GM12878 (cell line): ENCODE measurements at places on chromosomes 12 and 14. TPM values are rescaled to one million over a fixed set of nuclear protein-coding genes. Genes with fewer than 3 reads are reported as not detected.

- 0 out of 2 replicates have a peak, but pooled peaks cover 3% of the 10 kb centered on the region for H3K4me1 ChIP-seq
- DNase-seq, result no peak
- H3K4me3 ChIP-seq, result no peak overlapping the region
- H3K27me3 ChIP-seq, result no peaks in the 10 kb centered on the region
- no peaks in the 10 kb centered on the region for H3K36me3 ChIP-seq
Measured at GRCh38 chr12:120402217-120402616, 33.3 kb upstream of the MSI1 start.

Gene RNASE1
- total RNA-seq, result 0.40 and 0.72 TPM in 2 replicates

DNA sequence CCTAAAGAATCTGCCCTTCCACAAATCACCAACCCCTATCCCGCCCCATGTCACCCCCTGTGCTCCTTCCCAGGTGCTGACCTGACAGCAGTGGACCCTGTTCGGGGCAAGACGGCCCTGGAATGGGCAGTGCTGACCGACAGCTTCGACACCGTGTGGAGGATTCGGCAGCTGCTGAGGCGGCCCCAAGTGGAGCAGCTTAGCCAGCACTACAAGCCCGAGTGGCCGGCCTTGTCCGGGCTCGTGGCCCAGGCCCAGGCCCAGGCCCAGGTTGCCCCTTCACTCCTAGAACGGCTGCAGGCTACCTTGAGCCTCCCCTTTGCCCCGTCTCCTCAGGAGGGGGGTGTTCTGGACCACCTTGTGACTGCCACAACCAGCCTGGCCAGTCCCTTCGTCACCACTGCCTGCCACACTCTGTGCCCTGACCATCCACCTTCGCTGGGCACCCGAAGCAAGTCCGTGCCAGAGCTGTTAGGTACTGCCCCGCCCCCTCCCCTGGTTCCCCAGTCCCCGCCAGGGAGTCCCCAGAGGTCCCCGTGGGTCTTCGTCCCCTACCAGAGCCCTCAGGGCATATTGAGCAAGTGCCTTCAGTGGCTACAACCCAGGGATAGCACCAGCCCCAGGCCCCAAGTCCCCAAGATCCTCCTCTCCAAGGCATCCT, 2.7 kb downstream of the ANKRD33 start:
- H3K4me1 ChIP-seq, result no peaks in the 10 kb centered on the region
- no peaks in the 10 kb centered on the region for H3K27me3 ChIP-seq
- H3K4me3 ChIP-seq, result no peak overlapping the region
- no peak overlapping the region for H3K27ac ChIP-seq

GRCh38 chr12:68785358-68785757, 22.6 kb upstream of the MDM2 start:
- no peaks in the 10 kb centered on the region for H3K36me3 ChIP-seq
- no peak for DNase-seq
- no peak overlapping the region for H3K4me3 ChIP-seq

DNA sequence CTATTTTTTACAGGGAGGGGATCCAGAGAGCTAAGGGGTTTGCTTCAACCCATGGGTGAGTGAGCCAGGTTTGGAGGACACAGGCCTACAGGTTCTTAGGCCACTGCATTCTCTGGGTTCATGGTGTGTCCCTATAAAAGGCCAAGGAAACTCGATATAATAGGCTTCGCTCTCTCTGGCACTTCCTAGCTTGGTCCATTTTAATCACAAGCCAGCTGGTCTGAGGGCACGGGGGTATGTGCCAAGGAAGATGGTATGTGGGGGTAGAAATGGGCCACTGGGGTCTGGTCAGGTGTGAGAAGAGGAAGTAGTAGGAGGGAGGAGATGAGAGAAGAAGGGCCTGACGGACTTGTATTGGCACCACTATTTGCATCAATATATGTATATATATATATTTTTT, 4.9 kb downstream of the ETV6 start:
- H3K4me1 ChIP-seq, result peaks cover 21% of the 10 kb centered on the region
- H3K4me3 ChIP-seq, result peak overlapping the region; percentile 85
- peak; percentile 40 for DNase-seq

GRCh38 chr14:103550451-103551337, 11.8 kb downstream of the BAG5 start:
- H3K4me1 ChIP-seq, result no peaks in the 10 kb centered on the region
- no peaks in the 10 kb centered on the region for H3K27me3 ChIP-seq
- H3K4me3 ChIP-seq, result no peak overlapping the region
- no peak for DNase-seq

- H3K27ac ChIP-seq, result no peak overlapping the region
- no peaks in the 10 kb centered on the region for H3K36me3 ChIP-seq
- no peak overlapping the region for H3K4me3 ChIP-seq
- H3K27me3 ChIP-seq, result no peaks in the 10 kb centered on the region
Measured at GRCh38 chr12:16583969-16584745, 21.8 kb downstream of the LMO3 start.

DNA sequence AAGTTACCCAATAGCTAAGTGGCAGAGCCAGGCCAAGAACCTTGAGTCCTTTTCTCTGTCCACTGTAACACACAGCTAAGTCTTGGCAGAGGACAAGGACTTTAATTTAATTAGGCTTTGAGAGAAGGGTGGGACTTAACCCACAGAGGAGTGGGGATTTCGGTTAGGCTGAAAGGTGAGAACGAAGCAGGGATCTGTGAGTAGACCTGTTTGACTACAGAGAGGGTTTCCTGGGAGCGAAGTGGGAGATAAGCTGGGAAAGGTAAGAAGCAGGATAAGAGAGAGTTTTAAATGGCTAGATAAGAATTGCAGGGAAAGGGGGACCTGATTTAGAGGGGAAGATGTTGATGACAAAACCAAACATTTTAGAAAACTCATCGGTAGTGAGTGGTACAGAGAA, 2.0 kb upstream of the PPFIBP1 start:
- H3K36me3 ChIP-seq, result no peaks in the 10 kb centered on the region
- DNase-seq, result no peak
- H3K4me3 ChIP-seq, result no peak overlapping the region

DNA sequence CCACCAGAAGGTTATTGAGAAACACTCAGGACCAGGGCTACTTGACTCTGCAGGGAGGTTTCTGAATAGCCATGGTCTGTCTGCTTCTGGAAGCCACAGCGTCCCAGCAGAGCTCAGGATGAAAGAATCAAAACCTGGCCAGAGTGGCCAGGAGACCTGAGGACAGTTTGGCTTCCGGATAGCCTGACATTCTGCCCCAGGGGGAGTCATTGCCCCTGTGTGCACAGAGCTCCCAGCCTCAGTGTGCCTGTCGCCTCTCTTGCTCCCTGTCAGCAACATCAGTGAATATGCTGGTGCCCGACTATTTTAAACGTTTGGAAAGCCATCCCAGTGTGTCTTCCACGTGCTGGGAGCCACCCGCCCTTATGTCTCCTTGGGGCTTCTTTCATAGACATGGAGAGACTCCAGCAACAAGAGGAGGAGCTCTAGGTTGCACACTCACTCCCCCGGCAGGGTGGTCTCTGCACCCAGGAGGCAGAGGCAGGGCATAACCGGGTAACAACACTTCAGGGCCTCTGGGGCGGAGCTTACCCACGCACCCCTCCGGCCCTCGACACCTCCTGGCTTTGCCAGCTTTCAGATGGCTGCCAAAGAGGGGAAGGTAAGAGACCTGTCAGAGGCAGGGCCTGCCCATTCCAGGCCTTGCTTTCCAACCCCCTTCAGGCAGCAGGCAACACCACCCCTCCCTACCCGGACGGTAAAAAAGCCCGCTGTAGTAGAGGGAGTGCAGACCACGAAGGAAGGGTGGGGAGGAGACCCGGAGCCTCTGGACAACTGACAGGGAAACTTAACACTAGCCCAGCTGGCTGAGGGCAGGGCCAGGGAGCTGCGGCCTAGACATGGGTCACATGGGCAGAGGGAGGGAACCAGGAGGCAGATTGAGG, 19.0 kb upstream of the SLC6A12 start:
- no peak overlapping the region for H3K4me3 ChIP-seq
- no peak for DNase-seq
- no peaks in the 10 kb centered on the region; the same call in 1 of the 2 replicates for H3K27me3 ChIP-seq
- H3K27ac ChIP-seq, result no peak overlapping the region
- H3K36me3 ChIP-seq, result no peaks in the 10 kb centered on the region

- H3K4me1 ChIP-seq, result peaks cover 28% of the 10 kb centered on the region
- no peaks in the 10 kb centered on the region for H3K27me3 ChIP-seq
Measured at GRCh38 chr12:103928682-103929045, 1.5 kb upstream of the HSP90B1 start.

- no peak overlapping the region for H3K27ac ChIP-seq
- no peaks in the 10 kb centered on the region for H3K4me1 ChIP-seq
- no peak for DNase-seq
- H3K36me3 ChIP-seq, result no peaks in the 10 kb centered on the region
- H3K27me3 ChIP-seq, result no peaks in the 10 kb centered on the region
- H3K4me3 ChIP-seq, result no peak overlapping the region
Measured at GRCh38 chr14:36227802-36228201, 51.3 kb upstream of the PTCSC3 start.

- no peaks in the 10 kb centered on the region for H3K27me3 ChIP-seq
- H3K36me3 ChIP-seq, result no peaks in the 10 kb centered on the region
- H3K4me3 ChIP-seq, result no peak overlapping the region
- H3K27ac ChIP-seq, result no peak overlapping the region
Measured at GRCh38 chr14:23633160-23633701, 2.9 kb upstream of the DHRS2 start.

DNA sequence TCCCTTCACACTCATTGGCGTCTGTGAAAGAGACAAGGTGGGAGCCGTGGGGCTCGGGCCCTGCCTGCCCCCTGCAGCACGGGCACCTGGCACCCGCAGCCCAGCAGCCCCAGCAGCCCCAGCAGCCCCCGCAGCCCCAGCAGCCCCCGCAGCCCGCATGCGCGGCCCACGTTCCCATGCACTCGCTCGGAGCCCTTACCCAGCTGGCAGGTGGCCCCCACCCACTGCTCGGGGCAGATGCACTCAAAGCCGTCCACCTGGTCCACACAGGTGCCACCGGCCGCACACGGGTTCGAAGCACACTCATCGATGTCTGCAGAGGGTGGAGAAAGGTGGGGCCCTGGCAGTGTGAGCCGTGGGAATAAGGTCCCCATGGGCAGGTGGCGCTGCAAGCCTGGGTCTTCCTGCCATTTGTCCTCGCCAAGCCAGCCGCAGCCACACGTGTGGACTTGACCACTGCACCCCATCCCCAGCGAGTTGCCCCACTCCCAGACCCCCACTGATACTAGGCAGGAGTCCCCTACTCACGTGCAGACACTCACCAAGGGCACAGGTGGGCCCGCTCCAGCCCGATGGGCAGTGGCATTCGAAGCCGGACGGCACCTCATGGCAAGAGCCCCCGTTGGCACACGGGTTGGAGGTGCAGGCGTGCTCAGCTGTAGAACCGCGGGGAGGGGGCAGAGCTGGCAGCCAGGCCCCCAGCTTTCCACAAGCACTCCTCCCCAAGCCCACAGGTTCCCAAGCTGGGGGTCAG, 17.3 kb downstream of the JAG2 start:
- H3K27me3 ChIP-seq, result no peaks in the 10 kb centered on the region
- no peak for DNase-seq
- H3K4me1 ChIP-seq, result no peaks in the 10 kb centered on the region
- no peak overlapping the region for H3K4me3 ChIP-seq

Gene RNF212B
- not detected in 2 replicates for total RNA-seq

Gene SLC5A8
- total RNA-seq, result not detected in 2 replicates
